Stimulated activated effector memory CD8-positive, alpha-beta T cell treated with anti-CD3 and anti-CD28 coated beads, Interleukin-12 subunit alpha, Interleukin-12 subunit beta, amount 100 ng/mL, for 72 hours (primary cell): ENCODE measurements at places on chromosomes 2 and 18.

- DNase-seq = no peak
Observed at GRCh38 chr18:33201509-33201926, 239.0 kb downstream of the CCDC178 start.

- DNase-seq = no peak
Observed at GRCh38 chr2:204825681-204826080, 280.4 kb downstream of the PARD3B start.

GRCh38 chr2:192275632-192276031 lies 80.9 kb upstream of the TMEFF2 start:
- DNase-seq = no peak

DNA sequence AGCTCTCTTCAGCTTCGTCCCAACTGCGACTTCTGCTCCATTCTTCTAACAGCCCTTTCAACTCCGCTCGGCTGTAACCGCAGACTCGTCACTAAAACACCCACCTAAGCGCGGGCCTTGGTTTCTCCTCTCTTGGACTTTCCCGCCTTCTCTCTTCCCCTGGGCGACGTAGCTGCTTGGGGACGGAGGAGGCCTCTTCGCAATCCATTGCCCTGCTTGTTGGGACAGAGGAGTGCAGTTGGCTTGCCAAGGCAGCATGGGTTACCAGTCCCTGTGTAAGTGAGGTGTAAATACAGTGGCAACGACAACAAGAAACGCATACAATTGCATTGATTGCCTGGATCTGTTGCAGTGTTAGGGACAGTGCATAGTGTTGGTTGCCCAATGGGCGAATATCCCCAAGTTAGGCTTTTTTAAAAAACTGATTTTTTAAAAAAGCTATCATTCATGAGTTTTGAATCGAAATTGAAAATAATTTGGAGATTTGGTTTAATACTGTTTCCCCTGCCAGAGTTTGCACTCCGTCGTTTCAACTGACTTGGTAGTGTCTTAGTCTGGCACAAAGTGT lies 484 bp upstream of the DARS1 start:
- no peak for DNase-seq

DNA sequence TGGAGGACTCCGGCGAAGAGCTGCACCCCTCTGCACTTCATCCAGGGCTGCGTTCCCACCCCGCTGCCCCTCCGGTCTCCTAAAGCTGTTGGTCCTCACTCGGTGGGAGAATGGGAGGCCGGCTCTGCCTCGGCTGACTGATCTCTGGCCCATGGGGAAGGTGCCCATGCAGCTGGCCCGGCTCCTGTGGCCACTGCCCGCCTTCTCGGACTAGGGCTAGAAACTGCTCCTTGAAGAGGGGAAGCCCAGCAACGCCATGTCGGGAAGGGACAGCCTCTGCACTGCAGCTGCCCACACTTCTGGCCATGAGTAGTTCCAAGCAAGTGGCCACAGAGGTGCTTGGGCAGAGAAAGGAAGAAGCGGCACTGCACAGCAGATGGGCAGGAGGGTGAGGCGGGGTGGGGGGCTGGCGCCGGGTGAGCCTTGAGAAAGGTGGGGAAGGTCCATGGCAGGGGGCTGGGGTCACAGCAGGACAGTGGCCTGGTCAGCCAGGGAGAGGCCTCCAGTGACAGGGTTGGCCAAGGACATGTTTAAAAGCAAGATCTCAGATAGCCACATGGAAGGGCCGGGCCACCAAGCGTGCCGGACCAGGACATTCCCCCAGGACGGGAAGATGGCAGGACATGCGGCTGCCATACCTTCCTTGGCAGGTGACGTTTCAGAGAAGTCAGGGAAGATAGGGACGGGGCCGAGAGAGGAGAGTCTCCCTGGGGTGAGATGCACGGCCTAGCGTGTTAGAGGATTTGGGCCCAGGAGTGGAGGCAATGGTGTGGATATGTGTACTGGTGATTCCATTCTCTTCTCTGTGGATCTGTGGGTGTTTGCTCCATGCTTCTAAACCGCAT lies 158.8 kb upstream of the HDAC4 start:
- no peak for DNase-seq

DNA sequence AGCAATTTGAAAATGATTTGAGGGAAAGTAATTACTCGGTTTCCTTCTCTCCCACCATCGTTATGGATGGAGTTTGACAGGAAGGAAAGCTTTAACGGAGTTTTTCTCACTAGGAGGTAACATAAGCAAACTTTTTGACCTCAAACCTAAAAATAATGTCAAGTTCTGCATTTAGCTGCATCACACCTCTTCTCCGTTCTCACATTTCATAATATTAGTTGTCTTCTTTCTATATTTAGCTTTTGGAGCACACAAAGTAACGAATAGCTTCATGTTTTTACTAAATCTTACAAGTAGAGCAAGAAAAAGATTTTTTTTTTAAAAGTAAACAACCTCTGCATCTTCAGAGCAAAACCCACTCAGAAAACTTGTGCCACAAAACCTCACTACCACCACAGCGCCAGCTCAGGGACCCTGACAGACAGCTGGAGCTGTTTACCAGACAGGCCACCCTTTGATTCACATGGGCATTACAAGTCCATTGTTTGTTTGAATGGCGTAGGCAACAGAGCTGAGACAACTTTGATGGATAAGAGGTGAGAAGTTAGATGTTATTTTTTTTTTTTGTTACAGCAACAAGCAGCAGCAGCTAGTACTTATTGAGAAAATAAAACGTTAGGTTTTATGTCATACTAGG lies 21.9 kb upstream of the ICOS start:
- DNase-seq = peak; percentile 74

DNA sequence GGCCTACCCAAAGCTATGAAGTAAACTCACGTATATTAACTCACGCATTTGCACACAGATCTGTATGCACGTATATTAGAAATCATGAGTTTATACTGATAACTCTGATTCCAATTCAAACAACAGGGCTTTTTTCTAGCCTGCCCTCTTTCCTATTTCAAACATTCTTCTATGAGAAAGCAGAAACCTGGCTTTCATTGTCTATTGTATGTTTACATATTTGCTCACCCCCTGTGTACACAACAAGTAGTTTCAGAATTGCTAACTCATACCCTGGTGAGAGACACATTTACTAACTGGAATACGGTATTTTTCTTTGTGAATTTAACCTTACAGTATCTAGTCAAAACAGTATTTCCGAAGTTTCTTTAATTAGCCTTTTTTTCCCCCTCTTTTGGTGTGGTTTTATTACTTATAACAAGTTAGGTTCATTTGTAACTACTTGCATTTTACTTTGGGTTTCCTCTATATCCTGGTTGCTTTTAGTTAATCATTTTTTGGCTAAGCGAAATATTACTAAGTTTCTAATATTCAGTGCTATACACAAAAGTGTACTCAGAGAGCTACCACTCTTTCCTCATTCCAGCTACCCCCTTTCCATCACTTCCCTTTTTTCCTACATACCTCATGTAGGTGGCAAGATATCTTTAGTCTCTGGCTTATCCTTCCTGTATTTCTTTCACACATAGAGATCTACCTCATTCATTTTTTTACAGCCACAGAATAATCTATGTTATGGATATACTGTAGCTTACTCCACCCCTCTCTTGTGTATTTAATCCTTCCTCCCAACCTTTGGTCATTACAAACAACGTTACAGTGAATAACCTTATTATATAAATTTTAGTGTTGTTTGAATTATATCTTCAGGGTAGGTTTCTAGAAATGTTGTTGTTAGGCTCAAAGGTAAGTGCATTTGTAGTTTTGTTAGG lies 112.7 kb upstream of the BCL2L11 start:
- DNase-seq = no peak

DNA sequence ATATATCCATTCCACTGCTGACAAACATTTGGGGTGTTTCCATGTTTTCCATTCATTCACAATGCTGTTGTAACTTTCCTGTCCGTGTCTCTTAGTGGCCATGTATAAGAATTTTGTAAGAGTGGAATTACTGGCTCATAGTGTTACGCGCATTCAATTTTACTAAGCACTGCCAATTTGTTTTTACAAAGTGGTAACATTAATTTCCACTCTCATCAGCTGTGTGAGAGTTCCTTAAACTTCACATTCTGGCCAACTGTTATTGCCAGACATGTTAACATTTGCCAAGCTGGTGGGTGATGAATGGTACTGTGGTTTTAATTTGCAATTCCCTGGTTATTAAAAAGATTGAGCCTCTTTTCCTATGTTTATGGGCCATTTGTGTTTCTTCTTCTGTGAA lies 134.2 kb downstream of the DTNB start:
- no peak for DNase-seq

DNA sequence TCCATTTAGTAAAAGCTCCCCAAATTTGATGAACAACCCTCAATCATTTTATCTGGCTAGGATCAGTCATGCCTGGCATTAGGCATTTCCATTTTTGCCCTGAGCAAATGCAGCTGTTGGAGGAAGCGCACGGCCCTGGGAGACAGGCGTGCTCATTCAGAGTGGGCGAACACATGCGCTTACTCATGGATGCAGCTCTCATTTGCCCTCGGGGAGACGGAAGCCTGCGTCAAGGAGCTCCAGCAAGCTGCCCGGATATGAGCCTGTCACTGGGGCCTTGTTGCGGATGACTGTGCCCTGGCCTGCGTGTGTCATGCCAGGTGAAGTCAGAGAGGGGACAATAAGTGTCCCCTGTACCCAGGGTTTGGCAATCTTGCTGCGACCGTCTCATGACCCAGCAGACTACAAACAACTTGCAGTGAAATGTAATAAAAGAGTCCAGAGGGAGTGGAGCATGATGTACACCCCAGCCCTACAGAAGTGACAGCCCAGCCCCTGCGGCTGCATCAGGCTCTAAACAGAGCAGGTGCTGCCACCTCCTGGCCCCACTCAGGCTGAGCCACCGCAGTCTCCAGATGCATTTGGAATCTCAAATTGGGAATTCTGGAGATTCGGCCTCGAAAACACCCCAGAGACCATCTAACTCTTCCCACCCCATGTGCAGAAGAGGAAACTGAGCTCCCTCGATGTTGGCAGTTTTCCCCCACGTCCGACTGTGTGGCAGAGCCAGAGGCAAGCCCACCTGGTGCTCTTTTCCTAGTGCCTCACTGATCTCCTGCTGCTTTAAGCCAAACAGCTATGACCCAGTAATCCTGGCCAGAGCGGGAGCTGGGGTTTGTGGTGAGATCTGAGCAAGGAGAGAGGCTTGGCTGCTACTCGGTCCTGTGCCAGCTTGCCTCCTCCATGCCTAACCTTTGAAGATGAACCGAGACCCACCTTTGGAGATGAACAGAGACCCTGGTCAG lies 105.0 kb upstream of the ALK start:
- DNase-seq = peak; percentile 46

DNA sequence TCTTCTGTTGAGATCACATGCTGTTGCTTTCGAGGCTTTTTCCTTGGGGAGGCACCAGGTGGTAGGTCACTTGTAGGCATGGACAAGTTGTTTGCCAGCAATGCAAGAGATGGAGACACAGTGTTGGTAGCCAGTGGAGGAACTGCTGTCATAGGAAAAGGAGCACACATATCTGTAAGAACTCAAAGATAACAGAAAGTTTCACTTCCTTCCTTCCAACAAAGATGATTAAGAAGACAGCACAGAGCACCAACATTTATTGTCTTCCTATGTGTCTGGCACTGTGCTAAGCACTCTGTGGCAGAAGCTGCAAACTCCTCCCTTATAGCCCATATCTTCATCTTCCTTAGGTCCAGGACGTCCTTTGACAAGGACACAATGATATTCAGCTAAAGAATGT lies 64.5 kb upstream of the AMMECR1L start:
- no peak for DNase-seq

DNA sequence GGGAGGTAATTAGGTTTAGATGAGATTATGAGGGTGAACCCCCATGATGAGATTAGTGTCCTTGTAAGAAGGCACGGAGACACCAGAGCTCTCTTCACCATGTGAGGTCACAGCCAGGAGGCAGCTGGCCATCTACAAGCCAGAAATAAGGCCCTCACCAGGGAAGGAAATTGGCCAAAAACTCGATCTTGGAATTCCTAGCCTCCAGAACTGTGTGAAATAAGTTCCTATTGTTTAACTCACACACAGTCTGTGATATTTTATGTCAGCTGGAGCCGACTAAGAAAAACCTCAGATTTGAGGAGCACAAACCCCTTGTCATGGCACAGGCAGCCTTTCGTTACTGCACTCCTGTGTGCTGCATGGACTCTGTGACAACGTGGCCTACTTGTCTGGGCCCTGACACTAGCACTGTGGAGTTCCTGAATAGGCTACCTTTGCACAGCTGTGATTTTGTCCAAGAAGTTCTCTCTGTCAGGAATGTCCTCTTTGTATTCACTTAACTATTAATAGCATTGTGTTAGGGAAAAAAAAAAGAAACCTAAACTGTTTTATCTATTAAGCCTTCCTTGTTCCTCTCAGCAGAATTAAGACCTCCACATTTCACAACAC lies 319.8 kb downstream of the TDRD15 start:
- DNase-seq = no peak

- DNase-seq = no peak
Observed at GRCh38 chr2:98703738-98704137, 27.2 kb downstream of the MGAT4A start.

DNA sequence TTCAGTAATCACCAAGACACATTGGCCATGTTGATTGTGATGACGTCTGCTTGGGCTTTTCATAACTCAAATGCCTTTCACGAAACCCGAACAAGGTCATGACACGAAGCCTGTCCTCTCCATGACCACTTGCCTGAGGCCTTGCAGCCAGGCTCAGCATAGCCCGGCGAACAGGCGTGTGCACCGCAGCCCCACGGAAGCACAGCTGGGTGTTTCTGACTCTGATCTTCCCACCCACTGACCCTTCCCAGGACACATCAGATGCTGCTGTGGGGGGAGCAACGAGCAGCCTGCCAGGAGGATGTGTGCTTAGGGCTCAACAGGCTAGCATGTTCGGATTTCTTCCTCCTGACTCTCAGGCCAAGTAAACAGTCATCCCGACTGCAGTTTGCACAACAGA lies 369.4 kb upstream of the SALL3 start:
- no peak for DNase-seq

- DNase-seq = no peak
Observed at GRCh38 chr2:20291846-20292408, 58.7 kb downstream of the PUM2 start.

- no peak for DNase-seq
Observed at GRCh38 chr2:41906338-41906725, 141.5 kb upstream of the PKDCC start.

- DNase-seq = no peak
Observed at GRCh38 chr2:171244970-171245782, 84.5 kb upstream of the TLK1 start.

DNA sequence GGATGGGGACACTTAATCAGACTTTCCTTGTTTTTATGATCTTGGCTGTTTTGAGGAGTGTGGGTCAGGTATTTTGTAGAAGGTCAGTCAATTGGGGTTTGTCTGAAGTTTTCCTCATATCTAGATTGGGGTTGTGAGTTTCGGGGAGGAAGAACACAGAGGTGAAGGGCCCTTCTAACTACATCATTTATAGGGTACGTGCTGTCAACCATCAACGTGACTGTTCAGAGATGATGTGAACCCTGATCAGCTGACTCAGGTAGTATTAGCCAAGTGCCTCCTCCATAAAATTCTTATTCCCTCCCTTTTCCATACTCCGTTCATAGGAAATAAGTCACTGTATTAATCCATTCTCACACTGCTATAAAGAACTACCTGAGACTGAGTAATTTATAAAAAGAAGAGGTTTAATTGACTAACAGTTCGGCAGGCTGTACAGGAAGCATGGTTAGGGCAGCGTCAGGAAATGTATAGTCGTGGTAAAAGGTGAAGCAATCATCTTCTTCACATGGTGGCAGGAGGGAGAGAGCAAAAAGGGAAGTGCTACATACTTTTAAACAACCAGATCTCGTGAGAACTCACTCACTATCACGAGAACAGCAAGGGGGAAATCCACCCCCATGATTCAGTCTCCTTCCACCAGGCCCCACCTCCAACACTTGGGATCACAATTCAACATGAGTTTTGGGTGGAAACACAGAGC lies 547.1 kb upstream of the LINC00305 start:
- no peak for DNase-seq
